Chondrocyte (in vitro differentiated cells): ENCODE measurements at places on chromosomes 13 and 19.
A peak's percentile ranks its signal among the peaks of the same experiment; 100 is the strongest.

- no peak for DNase-seq
Observed at GRCh38 chr13:92894447-92894846, 332.2 kb upstream of the GPC6 start.

DNA sequence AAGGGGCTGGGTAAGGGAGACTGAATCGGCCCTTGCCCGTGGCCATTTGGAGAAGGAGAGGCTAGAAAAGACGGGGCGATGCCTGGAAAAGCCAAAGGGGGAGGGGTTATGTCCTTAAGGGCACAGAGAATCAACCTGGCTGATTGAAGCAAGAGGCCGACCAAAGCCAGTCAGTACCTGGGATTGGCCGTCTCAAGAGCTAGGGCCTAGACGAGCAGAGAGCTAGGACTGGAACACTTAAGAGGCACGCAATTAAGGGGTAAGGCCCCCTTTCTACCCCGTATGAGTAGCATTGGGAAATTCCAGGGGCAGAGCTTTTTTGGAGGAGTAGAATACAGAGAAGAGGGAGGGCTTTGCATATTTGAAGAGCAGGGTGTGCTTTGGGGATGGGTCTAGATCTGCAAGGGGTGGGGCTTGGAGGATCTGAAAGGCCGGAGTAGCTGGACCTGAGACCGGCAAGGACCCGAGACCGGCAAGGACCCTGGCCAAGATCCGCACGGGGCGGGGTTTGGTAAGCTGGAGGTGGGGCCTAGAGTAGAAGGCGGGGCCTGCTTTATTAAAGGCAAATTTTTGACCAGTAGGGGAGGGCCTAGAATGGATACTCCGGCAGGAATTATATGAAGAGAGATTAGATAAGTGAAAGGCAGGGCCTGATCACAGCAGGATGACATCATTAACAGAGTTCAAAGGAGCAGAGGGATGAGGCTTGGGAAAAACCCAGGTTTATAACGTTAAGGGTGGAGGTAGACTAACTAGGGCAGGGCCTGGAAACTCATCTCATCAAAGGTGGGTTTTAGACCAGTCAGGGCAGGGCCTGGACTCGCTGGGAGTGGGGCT is 10.7 kb upstream of the CACNG6 start:
- DNase-seq: no peak

DNA sequence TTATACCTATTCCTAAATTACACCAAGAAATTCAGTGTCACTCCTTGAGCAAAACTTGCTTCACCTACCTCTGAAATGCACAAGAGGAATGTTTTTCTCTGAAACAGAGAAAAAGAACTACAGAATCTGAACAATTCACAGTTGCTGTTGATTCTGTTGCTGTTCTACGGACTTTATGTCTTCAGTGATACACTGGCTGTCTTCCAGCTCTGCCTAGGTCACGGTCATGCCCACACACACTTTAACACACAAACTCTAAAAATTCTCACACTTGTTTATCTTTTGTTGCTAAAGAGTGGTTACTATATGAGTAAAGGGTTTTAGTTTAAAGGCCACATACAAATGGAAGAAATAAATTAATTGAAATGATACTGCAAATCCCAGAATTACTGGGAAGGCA is 124.4 kb upstream of the SPRY2 start:
- DNase-seq: no peak

DNA sequence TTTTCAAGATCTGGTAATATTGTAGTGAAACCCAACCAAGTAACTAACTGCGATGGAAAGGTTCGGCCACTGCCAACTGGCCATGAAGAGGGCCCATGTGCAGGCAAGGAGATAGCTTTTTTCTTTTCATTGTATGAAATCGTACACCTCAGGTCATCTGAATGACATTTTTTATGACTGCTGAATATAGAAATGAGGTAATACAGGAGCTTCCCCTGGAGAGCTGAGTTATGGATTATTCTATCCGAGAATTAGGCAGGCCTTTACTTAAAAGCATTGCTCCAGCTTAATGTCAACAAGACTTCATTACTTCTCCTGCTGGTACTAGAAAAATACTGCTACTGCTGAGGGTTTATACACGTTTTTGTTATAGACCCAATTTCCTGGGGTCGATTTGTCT is 1215.6 kb downstream of the EFNB2 start:
- DNase-seq: no peak

- DNase-seq: no peak
Observed at GRCh38 chr19:42465827-42466280, 23.1 kb upstream of the CXCL17 start.

- no peak for DNase-seq
Observed at GRCh38 chr19:10061717-10062310, 24.3 kb upstream of the SHFL start.

- no peak for DNase-seq
Observed at GRCh38 chr19:22517496-22518411, 95.6 kb upstream of the ZNF98 start.

- no peak for DNase-seq
Observed at GRCh38 chr13:82011355-82011754, 1670.4 kb upstream of the SPRY2 start.

DNA sequence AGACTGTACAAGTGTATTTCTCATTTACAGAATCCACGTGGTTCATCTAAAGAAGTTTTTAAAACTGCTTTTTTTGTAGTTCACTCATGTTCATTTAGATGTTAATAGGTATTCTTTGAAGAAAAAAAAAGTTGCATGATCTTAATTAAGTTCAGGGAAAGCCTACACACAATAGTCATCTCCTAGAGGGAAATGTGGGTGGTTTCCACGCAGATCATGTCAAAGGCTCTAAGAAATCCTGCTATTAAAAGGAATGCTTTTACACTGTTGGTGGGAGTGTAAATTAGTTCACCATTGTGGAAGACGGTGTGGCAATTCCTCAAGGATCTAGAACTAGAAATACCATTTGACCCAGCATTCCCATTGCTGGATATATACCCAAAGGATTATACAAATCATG is 312.3 kb downstream of the GPC5 start:
- DNase-seq: no peak

GRCh38 chr13:37617173-37617572 is 18.6 kb upstream of the POSTN start:
- no peak for DNase-seq

GRCh38 chr13:106524108-106524507 is 11.4 kb downstream of the EFNB2 start:
- DNase-seq: no peak

- DNase-seq: no peak
Observed at GRCh38 chr19:17765069-17765618, 13.9 kb downstream of the FCHO1 start.

GRCh38 chr13:109481040-109481439 is 305.3 kb downstream of the IRS2 start:
- DNase-seq: no peak

DNA sequence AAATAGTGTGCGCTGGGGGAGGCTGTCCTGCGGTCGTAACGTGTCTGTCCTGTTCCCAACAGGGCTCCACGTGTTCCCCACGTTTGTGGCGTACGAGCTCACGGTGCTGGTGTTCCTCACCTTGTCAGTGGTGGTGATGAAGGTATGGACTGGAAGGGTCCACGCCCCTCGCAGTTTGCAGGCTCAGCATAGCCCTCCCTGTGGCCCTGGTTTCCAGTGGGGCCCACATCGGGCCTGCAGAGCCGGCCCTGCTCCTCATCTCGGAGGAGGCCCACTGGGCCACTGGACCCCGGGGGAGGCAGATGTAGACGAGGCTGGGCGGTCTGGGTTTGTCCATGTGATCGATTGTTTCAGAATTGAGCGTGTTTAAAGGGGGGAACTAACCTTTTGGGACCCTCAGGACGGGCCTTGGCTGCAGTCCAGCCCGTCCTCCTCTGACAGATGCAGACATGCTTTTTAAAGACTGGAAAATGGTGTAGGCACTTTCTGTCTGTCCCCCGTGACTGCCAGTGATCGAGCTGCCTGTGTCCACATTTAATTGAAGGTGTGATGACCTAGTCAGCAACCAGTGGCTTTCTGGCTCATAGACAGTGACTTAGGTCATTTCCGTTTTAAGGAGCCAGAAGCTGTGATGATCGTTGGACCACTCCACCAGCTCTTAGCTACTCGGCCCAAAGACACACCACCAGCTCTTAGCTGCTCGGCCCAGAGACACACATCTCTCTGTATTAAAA is 37.1 kb upstream of the TFDP1 start:
- DNase-seq: peak; percentile 65

DNA sequence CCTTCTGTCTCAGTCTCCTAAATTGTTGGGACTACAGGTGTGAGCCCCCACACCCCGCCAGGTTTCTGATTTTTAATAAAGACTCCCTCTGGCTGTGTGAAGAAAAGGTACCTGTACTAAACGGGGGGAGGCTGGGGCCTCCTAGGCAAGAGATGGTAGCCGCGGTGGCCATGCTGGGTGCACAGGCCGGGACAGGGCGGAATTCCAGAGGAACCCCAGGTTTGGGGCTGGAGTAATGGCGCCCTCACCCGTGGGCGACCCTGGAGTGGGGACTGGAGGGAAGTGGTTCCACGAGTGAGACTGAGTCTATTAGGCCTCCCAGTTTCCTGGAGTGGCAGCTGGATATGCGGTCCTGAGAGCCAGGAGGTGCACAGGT is 1.6 kb upstream of the CBARP start:
- DNase-seq: no peak

GRCh38 chr13:114115191-114115671 is 17.2 kb downstream of the RASA3 start:
- DNase-seq: peak; percentile 88
